ENCODE measurements at places on chromosomes 1 and 21.

DNA sequence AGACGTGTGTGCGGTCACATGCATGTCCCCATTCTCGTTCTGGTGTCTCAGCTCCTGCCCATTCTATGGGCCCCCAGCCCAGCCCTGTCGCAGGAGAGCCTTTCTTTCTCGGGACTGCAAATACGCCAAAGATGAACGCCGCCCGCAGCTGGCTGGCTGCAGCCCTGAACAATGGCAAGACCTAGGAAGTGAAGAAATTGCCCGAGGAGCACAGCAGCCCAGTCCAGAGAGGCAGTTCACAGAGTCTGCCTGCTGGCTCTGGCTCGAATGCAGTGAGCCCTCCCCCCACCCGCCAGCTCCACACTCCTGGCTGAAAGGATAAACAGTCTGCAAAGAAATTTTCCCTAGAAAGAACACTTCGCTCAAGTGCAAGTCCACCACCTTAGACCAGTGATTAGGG, 23.3 kb downstream of the PAX7 start:
- DNase-seq: no peak

DNA sequence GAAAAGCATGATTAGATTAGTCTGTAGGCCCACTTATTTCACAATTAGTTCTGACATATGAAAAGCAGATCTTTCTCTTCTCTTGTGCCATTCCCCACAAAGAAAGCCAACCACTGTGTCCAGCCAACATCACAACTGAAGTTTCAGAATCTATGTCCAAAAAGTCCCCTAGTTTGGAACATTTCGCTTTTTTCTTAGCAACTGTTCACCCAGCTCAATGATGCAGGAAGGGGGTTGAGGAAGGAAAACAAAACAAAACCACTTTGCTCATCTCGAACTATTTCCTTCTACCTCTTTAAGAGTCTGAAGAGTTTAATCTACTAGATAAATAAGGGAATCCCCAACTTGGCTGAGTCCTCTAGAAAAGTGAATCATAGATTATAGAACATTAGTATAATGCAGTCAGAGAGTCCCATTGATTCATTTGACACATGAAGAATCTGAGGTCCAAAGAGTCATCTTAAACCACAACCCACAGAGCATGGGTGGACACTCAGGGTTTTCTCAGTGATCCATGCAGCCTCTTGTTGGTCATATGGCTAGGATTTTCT, 159.3 kb upstream of the SGIP1 start:
- DNase-seq: no peak

DNA sequence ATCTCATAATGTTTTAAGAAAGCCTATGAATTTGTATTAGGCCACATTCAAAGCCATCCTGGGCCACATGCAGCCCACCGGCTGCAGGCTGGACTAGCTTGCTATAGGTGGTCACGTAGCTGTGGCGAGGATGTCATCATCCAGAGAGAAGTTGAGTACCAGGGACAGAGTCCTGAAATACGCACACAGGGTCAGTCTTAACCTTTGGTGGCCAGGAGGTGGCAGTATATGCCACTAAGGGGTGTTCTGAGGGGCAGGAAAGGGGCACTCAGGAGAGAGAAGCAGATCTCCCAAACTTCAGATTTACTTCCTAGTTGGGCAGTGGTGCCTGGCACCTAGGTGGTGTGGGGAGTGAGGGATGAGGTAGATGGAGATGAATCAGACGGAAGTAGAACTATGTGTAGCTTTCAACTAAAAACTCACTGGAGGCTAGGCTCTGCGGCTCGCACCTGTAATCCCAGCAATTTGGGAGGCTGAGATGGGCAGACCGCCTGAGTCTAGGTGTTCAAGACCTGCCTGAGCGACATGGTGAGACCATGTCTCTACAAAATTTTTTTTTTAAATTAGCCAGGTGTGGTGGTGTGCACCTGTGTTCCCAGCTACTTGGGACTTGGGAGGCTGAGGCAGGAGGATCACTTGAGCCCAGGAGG, 16.3 kb upstream of the CDK18 start:
- peak; percentile 29 for DNase-seq

DNA sequence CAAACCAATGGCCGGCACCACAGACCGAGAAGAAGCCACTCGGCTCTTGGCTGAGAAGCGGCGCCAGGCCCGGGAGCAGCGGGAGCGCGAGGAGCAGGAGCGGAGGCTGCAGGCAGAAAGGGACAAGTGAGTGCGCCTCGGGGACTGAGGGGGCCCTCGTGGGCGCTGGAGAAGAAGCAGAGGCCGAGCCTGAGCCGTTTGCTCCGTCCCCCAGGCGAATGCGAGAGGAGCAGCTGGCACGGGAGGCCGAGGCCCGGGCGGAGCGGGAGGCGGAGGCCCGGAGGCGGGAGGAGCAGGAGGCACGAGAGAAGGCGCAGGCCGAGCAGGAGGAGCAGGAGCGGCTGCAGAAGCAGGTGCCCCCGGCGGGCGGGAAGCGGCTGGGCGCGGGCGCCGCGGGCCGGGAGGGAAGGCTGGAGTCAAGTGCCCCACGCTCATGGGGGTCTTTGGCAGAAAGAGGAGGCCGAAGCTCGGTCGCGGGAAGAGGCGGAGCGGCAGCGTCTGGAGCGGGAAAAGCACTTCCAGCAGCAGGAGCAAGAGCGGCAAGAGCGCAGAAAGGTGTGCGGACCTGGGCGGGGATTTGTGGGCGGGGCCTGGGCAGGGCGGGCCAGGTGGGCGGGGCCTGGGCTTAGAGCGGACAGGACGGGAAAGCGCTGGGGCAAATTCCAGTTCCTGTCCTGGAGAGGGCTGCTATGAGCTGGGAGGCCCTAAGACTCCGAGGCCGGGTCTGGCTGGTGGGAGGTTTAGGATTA, 22.7 kb downstream of the MAP7D1 start:
- DNase-seq: no peak

GRCh38 chr1:48202030-48202752, 20.3 kb upstream of the SLC5A9 start:
- peak; percentile 62 for DNase-seq

DNA sequence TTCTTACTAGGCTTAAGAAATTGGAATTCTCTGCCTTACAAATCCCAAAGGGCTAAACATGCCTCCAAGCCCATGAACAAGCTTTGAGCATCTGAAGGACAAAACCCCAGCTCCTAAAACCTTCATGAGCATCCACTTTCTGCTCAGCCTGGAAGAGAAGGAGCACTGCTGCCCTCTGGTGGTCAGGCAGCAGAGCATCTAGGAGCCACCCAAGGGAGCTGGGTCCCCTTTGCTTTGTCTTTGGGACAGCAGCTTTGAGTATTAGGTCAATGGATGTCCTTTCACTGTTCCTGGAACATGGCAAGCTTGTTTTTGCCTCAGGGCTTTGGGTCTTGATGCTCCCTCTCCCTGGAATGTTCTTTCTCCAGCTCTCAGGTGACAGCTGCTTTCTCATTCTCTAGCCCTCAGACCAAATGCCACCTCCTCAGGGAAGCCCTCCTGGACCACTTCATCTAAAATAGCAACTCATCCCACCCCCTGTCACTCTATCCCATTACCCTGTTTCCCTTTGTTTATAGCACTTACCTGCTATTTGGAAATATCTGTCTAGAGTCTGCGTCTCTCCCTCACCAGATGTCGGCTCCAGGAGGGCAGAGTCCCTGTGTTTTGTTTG, 25.7 kb downstream of the RAB7B start:
- DNase-seq: peak; percentile 84

DNA sequence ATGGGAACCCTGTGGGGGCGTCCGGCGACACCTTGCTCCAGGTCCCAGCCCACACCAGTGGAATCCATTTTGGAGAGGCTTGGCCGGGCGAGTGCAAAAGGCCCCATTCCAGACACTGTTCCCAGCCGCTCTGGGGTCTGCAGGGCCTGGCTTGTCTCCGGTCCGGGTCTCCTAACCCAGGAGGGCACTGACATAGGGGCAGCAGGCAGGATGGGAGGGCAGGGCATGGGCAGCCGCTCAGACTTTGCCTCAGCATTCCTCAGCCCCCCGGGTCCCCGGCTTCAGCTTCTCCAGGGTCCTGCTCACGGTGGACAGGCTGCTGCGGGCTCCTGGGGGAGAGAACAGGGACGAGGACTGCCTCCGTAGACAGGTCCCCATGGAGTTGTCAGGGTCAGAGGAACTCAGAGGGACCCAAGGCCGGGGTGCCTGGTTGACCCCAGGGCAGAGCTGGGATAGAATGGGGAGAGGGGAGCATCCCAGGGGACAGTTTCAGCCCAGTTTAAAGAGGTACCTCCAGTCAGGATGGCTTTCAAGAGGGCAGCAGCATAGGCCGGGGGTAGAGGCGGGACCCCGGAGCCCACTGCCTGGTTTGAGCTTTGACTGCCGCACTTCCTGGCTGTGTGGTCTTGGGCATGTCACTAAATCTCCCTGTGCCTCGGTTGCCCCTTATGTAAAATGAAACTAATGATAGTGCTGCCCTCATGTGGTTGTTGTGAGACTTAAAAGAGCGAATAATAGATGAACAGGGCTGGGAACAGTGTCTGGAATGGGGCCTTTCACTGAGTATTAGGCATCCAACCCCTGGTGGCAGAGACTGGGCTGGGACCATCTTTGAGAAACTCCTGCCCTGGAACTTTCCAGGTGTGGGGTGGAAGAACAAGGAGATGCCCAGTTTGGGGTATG, 3.7 kb downstream of the KNCN start:
- no peak for DNase-seq

- DNase-seq: no peak
Measured at GRCh38 chr1:87450615-87451209, 122.0 kb downstream of the LMO4 start.

DNA sequence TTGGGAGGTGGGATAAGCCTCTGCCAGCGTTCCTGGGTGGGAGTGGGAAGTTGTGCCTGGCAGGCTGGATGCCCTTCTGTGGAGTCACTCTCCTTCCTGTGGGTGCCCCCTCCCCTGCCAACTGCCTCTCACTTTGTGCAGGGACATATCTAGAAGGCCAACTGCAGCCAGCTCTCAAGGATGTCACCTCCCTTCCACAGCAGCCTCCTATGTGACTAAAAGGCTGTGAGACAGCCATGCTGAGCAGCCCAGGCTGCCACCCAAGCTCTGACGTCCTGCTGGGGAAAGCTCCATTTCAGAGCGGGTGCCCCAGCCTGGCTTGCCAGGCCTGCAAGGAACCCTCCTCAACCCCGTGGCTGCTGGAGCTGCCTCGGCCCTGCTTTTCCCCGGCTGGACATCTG, 19.6 kb upstream of the SLC26A9 start:
- no peak for DNase-seq

- DNase-seq: no peak
Measured at GRCh38 chr1:62235576-62235975, 40.9 kb downstream of the L1TD1 start.

DNA sequence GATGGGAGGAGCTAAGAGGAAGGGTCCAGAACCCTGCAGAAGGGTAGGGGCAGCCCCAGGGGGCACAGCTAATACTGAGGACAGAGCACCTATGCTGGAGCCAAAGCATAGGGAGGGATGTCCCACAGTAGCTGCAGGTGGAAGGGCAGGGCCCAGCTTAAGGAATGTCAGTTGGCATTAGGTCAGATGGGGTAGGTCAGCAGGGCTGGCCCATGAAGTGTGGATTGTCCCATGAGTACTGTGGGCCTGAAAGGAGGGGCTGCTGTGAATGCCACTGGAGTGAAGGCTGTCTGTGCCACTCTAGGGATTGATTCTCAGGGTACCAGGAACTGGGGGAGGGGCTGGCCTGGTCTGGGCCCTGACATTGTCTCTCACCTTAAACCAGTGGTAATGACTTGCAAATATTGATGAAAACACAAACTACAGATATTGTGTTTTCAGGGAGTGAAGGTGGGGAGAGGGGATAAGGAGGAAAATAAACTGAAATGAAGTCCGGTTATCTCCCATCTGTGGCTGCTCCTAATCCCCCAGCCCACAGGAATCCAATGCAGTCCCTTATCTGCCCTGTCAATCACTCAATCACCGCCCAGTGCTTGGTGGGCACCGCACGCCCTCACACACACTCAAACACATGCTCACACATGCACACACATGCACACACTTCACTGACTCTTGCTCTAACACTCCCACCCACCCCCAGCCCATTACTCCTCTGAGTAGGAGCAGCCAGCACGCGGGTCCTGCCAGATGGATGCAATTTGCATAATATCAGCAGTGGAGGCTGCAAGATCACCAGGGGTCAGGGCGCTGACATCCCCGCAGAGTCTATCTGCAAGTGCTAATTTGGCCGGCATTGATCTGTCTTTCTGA, 27.8 kb downstream of the DMAP1 start:
- DNase-seq: no peak

DNA sequence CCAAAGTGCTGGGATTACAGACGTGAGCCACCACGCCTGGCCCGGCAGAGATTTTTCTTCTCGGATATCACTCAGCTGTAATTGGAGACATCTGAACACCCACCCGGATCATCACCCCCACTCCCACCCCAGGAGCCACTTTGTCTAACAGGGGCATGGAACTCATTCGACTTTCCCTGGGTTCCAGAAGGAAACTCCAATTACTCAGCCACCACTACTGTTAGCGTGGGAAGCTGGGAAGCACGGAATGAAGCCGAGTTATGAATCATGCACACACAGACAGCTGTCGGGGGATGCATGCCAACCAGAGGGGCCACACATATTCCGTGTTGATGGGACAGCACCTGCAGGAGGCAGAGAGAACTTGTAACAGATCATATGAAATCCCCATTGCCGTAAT, 85.2 kb downstream of the HLCS start:
- no peak for DNase-seq

- no peak for DNase-seq
Measured at GRCh38 chr1:95027046-95027445, 45.7 kb downstream of the ALG14 start.

All from stimulated activated CD4-positive, alpha-beta T cell treated with anti-CD3 and anti-CD28 coated beads, Interleukin-2, amount 100 ng/mL, for 48 hours (primary cell).